ENCODE measurements at places on chromosomes 12 and 14.

DNA sequence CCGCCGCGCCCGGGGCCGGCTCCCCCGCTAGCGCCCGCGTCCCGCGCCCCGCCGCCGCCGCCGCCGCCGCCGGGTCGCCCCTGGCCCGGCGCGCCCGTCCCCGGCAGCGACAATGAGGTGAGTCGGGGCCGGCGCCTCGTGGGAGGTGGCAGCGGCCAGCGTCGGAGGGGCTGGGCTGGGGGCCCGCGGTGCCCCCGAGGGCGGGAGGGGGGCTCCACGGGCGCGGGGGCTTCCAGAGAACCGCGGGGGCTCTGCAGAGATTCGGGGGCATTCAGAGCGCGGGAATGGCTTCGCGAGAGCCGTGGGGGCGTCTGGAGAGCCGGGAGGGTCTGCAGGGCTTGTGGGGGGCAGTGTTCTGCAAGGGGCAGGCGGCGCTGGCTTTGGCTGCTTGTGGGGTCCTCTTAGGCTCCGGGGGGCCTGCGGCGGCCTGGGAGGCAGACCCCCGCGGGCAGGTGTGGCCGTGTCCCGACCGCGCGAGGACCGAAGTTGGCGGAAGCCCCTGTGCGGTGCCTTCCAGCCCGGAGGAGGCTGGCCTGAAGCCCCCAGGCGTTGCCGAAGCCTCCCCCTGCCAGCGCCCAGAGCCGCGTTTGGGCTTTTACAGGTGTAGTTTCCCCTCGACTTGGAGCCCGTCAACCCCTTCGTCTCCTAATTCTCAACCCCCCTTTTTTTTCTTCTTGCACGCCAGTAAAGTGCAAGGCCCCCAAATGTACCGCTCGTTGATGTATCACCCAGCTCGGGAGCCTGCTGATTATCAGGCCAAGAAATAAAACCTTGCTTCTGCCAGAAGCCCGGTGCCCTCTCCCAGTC lies 93.1 kb upstream of the EVL start:
- no peak for DNase-seq

DNA sequence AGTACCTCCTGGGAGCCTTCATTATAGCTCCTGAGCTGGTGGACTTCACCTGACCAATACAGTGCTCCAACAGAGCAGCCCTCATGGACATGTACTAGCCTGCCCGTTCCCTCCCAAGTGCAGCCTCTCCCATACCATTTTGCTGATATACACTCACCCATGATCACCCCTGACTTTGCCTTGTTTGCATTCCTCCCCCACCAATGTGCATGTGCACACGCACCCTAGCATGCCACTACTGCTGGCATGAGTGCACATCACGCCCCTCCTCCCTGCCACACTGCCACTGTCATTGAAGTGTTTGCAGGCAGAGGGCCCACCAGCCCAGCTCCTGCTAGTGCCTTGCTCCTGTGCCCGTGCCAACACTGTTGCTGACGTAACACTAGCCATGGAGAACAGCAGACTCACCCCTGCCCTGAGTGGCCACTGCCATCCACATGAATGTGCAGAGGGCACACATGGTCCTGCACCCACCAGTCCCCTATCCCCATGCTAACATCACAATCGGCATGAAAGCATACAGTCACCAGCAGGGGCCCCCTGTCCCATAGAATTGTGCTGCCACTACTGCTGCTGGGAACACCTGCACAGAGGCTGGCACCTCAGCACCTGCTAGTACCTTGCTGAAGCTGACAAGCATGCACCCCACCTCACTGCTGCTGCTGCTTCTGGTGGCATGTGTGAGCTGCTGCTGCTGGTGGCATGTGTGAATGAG lies 110.3 kb downstream of the SINHCAF start:
- no peak for DNase-seq

DNA sequence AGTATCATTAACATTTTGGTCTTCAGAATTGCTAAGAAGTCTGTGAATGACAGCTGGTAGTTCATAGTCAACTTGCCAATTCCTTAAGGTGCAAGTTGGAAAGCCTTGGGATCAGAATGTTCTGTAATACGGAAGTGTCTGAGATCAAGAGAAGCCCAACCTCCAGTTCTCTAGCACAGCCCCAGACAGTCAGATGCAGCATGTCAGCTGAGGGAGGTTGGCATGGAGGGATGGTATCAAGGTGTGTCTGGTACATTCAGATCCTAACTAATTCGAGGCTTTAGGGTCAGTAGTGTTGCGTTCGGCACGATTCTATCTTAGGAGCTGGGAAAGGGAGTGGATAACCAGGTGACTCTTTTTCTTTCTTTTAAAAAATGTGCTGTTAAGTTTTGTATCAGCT lies 38.3 kb downstream of the FNTB start:
- no peak for DNase-seq

DNA sequence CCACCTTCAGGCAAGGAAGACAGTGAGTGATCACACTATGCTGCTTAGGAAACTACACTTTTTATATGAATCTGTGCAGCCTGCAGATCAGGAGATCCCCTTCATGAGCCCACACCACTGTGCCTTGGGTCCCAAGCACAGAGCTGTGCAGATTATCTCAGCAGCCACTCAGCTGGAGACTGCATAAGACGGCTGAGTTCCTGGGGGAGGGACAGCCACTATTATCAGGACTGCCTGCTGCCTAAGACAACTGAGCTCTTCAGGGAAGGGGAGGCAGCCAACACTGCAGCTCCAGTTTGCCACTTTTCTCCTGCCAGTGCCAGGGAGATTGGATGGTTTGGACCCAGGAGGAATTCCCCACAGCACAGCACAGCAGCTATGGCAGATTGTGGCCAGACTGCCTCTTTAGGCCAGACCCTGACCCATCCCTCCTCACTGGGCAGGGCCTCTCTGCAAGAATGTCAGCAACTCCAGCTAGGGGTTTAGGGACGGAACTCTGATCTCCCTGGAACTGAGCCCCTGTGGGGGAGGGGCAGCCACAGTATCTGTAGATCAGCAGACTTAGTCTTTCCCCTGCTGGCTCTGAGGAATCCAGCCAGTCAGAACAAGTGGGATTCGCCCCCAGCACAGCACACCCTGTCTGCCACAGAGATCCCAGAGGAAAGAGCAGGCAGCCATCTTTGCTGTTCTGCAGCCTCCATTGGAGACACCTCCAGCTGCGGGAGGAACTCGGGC lies 141.3 kb downstream of the KLHL28 start:
- no peak for DNase-seq

- no peak for DNase-seq
These were observed 26.9 kb downstream of the C12orf42 start for GRCh38 chr12:103468837-103469236.

DNA sequence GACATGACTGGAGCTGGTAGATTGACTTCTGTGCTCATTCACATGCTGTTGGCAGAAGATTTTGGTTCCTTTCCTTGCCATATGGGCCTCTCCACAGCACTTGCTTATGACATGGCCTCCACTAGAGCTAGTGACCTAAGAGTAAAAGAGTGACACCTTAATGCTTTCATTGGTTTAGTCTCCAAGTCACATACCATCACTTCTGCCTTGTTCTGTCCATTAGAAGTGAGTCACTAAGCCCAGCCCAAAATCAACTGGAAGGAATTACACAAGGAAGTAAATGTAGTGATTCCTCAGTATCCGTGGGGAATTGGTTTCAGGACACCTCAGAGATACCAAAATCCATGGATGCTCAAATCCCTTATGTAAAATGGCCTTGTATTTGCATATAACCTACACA lies 81.3 kb downstream of the PPHLN1 start:
- DNase-seq, result peak; percentile 4

GRCh38 chr12:117523971-117524370 lies 162.5 kb upstream of the NOS1 start:
- DNase-seq, result no peak

DNA sequence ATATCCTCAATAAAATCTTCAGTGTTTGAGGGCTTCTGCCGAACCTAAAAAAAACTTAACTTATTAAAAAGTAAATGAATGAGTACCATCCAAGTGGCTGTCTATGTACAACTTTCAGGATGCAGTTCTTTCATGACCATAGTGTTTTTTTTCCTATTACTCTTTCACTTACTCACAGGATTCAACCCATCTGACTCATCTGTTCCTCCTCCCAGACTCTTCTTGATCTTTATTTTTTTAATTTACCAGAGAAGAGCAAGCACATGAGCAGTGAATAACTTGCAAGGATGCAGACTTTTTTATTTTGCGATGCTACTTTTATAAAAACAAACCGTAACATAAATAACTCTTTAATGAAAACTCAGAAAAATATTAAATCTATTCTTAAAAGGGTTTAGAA lies 24.5 kb downstream of the RECQL start:
- DNase-seq, result peak; percentile 8
